NB4 (cell line): ENCODE measurements at places on chromosomes 4 and X.

GRCh38 chrX:30613721-30614120, 36.2 kb upstream of the TASL start:
- DNase-seq = peak; percentile 84

- DNase-seq = no peak
Measured at GRCh38 chr4:15482842-15483241, 13.2 kb downstream of the CC2D2A start.

- peak; percentile 70 for DNase-seq
Measured at GRCh38 chr4:22389240-22389870, 126.5 kb downstream of the ADGRA3 start.

- DNase-seq = peak; percentile 19
Measured at GRCh38 chr4:78737035-78737434, 39.1 kb upstream of the BMP2K start.

DNA sequence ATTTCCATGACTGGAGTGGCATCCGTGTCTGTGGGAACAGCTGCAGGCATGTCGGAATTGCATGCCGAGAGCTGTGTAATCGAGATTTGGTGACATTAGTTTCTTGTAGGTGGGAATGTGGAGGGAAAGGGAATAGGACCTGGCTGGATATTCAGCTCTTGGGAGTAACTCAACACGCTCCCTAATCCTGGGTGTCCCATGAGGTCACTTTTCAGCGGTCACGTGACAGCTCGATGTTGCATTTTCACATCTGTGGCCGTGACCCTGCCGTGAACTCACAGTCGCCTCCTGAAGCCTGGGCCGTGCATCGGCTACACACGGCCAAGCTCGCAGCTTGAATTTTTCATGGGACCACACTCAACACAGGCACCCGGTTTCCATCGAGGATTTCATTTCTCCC, 25.8 kb upstream of the PSAPL1 start:
- no peak for DNase-seq

DNA sequence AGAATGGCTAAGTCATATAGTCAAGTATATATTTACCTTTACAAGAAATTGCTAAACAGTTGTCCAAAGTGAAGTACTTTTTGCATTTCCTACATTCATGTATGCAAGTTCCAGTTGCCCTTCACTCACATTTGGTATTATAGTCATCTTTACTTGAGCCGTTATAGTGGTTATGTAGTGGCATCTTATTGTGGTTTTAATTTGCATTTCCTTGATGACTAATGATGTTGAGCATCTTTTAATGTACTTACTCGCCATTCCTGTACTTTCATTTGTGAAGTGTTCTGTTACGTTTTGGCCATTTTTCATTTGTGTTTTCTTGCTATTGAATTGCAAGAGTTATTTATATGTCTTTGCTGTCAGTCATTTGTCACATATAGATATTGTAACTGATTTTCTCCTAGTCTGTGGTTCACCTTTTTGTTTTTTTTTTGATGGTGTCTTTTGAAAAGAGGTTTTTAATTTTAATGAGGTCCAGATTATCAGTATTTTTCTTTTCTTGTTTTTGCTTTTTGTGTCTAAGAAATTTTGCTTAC, 27.6 kb downstream of the ARFIP1 start:
- peak; percentile 7 for DNase-seq

DNA sequence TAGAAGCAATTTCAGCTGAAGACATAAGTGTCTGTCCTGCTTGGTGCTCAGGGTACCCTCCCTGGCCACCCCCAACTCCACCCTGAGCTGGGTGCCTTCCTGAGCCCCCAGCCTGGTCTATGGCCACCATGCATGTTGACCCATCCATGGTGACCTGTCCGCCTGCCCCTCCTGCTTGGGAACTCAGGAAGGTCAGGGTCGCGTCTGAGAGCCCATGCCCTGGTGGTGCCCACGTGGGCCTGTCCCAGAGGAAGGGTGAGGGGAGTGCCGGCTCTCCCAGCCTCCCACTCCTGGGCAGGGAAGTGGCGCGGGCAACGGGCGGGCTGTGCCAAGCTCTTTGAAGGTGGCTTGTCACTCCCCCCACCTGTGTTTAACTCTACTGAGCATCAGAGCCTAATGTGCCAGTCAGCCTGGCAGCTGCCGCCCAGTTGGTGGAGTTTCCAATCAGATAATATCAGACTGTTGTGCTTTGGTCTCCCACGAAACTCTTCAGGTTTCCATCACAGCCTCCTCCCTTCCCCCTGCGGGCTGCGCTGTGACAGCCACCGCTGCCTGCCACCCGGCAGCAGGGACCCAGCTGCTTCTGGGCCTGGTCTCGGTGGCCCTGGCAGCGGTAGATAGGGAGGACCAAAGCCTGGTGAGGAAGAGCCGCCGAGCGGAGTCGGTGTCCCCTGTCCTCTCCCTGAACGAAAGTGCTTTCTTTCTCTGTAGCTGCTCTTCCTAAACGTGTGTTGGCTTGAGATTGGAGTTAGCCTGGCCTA, 4.8 kb downstream of the SH3BP2 start:
- peak; percentile 13 for DNase-seq

DNA sequence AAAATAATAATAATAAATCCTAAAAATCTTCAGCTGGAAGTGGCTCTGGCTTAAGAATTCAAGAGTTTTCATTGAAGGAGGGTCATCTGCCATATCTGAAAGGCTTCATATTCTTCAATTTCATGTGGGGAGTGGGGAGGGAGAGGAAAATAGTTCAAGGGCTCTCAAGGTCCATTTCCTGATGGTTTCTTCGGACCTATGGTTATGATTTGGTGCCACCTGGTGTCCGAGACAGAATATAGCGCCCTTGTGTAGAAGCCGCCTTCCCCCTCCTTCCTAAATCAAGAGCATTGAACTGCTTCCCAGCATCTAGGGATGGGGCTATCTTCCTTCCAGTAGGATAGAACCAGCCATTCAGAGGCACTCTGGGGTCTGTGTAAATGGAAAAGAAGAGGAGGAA, 34.3 kb downstream of the NLGN3 start:
- peak; percentile 79 for DNase-seq

DNA sequence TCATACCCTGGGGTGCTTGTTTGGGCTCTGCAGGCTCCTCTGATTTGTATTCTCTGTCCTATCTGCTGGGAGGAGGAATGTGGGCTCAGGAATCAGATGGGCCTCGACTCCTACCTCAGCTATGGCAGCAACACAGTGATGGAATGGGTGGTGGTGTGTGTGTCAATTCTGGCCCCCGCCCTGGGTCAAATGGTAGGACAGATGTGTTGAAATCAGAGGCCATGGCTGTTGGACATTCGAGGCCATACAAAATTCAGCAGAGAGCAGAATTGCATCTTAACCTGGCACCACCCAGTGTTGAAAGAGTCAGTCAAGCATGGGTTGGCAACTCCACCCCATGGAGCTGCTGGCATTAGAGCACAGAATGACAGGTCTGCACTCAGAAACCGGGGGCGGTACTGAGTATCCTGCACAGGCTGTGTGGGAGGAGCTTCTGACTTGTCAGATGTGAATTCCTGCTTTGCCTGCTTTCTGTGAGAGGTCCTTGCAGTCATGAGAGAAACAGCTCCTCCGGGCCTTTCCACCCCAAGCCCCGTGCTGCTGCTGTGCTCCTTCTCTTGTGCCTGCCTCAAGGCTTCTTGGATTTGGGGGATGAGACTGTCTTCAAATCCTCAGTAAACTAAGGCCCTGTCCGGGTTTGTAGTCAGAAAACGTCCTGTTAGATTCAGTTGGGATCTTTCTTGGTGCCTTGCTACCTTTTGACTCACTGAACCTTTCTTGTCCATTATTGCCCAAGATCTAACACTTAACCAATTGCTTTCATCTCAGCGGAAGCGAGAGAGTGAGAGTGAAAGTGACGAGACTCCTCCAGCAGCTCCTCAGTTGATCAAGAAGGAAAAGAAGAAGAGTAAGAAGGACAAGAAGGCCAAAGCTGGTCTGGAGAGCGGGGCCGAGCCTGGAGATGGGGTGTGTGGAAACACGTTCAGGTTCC, 13.0 kb downstream of the DKC1 start:
- DNase-seq = peak; percentile 55

DNA sequence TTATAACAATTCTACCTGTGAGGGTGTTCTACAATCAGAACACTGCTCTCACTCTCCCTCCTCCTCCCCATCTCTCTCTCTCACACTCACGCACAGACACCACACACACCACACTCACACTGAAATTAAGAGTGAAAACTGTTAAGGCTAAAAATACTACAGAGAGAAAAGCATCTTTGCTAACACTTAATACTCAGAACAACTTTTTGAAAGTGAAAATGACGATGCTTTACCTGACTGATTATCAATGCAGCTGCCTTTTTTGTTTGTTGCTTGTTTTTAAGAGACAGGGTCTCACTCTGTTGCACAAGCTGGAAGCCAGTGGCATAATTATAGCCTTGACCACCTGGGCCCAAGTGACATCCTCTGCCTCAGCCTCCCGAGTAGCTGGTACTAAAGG, 222.4 kb downstream of the APBB2 start:
- DNase-seq = no peak

- DNase-seq = peak; percentile 29
Measured at GRCh38 chr4:42398171-42398870, 1.0 kb downstream of the SHISA3 start.

DNA sequence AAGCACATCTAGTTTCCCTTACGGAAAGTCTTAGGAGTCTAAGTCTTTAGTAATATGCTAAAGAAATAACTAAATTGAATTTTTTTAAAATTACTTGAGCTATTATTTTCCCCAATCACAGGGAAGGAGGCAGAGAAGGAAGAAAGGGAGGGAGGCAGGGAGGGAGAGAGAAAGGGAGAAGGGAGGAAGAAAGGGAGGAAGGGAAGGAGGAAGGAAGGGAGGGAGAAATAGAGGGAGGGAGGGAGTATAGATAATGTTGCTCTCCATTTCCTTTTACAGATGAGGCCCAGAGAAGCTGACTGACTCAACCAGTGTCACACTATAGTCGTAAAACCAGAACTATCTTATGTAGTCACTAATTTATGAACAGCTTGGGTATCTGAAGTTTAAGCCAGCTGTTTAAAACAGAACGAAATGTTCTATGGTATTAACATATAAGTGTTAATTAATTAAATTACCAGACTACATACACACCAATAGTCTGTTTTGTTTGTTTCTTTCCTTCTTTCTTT, 14.6 kb downstream of the SH3RF1 start:
- DNase-seq = no peak

DNA sequence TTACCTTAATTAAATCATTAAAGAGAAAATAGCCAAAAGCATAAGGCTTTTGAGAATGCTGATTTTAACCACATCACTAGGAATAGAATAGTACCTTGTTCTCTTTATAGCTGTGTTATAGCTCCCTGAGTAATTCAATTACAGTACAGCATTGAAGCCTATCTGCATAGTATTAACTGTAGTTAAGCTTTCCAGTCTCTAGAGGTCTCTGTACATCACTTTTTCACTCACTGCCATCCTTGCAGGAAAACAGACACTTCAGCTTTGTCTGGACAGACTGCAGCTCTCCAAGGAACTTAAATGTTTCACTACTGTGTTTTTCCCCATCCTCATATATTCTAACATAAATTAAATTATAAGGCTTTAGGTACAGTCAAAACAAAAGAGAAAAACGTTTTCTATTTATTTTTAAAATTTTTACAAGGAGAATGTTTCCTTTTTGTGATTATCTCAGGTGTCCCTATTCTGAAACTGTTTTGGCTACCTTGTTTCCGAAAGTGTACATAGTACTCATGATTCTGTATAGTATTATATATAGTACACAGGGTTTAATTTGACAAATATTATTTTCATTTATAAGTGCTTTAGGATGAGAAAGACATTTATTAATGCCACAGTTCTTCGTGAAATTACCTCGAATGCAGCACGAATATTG, 407.9 kb downstream of the PCDH18 start:
- DNase-seq = peak; percentile 53

DNA sequence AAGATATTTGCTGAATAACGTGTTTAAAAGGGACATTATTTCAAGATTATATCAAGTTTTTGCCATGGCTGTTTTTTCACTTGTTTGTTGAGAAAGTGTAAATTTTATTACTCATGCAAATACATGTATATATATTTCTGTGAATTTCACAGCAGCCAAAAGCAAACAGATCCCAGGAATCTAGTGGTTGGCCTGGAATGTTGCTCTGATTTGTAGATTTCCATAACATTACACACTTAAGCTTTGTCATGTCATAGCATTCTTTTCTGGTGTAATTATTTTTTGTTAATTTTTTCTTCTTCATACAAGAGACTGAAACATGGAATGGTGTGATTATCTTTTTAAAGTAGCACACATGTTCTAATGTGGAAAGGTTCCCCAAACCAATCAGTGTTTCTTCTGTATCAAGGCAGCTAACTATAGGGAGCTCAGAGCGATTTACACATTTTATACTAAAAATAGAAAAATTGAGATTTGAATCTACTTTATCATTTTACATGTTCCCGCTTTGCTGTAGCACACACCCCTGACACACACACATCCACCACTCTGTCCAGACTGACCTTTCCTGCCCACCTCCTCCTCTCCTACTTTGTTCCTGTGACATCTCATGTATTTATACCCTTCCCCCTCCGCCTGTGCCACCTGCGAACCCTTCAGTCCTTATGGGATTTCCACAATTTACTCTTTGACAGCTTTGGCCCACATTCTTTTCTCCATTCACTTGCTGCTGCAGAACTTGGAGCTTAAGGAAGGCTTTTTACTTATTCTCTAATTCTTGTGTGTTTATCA, 20.3 kb downstream of the RUFY3 start:
- DNase-seq = no peak

GRCh38 chrX:100625985-100626491, 10.6 kb downstream of the TSPAN6 start:
- DNase-seq = peak; percentile 48

GRCh38 chr4:40178672-40179071, 18.2 kb upstream of the RHOH start:
- no peak for DNase-seq

- peak; percentile 54 for DNase-seq
Measured at GRCh38 chrX:16786791-16787735, 797 bp downstream of the TXLNG start.

DNA sequence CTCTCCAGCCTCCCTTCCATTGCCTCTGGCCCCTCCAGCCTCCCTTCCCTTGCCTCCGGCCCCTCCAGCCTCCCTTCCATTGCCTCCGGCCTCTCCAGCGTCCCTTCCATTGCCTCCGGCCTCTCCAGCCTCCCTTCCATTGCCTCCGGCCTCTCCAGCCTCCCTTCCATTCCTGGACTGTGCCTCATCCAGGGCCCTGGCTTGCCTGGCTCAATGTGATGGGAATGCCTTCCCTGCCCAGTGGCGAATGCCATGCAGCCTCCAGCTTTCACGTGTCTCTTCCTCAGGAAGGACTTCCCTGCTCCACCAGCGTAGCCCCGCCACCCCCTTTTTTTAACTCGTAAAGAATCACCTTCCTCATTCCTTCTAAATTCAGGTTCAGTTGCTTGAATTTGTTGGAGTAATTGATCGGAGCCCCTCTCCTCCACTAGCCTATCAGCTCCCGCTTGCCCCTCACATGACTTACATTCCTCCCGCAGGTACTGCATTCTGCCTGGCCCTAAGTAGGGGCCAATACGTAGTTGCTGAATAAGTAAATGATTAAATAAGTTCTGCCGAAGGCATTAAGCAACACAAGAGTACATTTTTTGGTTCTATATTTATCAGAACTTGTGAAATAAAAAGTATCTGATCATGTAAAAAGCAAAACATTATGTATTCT, 30.3 kb downstream of the SORBS2 start:
- no peak for DNase-seq

DNA sequence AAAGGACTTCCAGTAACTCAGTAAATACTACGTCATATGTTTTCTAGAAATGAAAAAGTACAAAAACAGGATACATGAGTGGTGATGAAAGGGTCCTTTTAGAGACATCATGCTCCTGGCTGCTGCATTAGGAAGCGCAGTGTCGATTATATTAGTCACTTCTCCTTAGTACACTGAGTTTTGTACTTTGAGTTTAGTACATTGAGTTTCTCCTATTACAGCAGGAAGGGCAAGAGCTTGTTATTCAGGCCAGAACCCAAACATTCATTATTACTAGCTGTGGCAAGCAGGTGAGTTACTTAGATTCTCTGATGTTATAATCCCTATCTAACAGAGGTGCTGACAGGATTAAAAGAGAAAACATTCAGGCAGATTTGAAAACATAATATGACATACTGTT, 21.3 kb downstream of the RPGR start:
- no peak for DNase-seq
